ENCODE measurements at places on chromosomes 3 and 15. TPM values are rescaled to one million over a fixed set of nuclear protein-coding genes. Genes with fewer than 3 reads are reported as not detected.

Gene CHCHD6
- 36.3 TPM for total RNA-seq

DNA sequence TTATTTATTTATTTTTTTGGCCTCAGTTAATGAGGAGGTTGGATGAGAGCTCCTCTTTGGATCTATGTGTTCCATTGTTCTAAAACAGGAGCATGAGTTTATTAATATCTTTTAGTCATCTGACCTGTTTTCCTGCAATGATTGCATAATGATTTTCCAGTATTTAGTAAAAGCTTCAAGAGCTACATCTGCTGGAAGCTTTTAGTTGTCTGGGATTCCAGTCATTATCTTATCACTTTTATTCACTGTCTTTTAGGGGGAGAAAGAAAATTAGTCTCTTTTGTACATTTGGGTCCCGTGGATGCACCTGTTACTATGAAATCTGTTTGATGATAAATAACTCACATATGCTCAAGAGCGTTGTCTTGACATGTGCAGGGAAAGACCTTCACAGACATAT is 1270.0 kb downstream of the ROBO1 start:
- DNase-seq = no peak
- H3K4me1 ChIP-seq = no peaks in the 10 kb centered on the region
- no peak overlapping the region for H3K4me3 ChIP-seq
- H3K27ac ChIP-seq = no peak overlapping the region
- H3K27me3 ChIP-seq = no peaks in the 10 kb centered on the region

DNA sequence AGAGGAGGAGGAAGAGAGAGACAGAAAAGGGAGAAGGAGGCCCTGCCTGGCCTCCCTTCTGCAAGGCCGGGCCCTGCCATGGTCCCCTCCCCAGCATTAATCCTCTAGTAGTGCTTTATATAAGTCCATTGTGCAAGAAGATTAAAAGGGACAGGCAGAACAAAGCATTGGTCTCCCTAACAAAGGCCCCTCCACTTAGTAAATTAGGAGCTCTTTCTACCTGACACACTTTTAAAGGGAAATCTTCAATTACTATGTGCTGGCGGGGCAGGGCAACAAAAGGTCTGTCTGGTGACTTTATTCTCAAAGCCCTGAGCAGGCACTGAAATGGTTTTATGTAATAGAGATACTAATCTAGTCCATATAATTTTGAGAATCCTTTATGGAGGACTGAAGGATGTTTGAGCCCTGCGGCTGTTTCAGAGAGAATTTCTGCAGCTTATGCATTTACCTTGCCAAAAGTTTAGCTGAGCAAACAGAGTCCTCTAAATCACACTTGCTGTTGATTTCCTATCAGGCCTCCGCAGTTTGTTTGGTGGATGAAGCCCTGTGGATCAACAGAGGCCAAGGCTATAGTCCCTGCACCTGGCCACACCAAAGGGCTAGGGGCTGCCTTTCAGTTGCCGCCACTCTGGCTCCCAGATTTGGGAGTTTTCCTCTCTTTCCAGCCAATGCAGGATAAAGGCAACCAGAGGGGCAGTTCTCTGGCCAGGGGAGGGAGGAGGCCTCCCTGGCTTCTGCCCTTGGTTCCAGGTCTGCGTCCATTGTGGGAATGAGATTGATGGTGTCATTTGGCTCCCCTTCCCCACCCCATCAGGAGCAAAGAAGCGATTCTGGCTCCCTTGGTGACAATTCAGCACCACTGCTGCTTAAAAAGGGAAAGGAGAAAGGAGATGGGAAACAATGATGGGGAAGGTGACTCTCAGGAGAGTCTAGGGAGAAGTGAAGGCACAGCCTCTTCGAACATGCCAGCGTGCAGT is 148.0 kb downstream of the MEGF11 start:
- H3K27me3 ChIP-seq = no peaks in the 10 kb centered on the region
- H3K4me1 ChIP-seq = peaks cover 10% of the 10 kb centered on the region
- H3K36me3 ChIP-seq = no peaks in the 10 kb centered on the region
- H3K4me3 ChIP-seq = no peak overlapping the region
- no peak overlapping the region for H3K27ac ChIP-seq
- DNase-seq = no peak

Gene VGLL3
- total RNA-seq = 13.4 TPM

GRCh38 chr3:186254676-186255650 is 107.1 kb downstream of the DGKG start:
- no peak overlapping the region for H3K4me3 ChIP-seq
- no peaks in the 10 kb centered on the region for H3K27me3 ChIP-seq
- H3K36me3 ChIP-seq = no peaks in the 10 kb centered on the region
- DNase-seq = no peak
- no peaks in the 10 kb centered on the region for H3K4me1 ChIP-seq
- no peak overlapping the region for H3K27ac ChIP-seq

Gene P2RY13
- total RNA-seq = not detected

GRCh38 chr3:156614642-156615511 is 59.5 kb upstream of the TIPARP start:
- no peaks in the 10 kb centered on the region for H3K4me1 ChIP-seq
- no peak overlapping the region for H3K4me3 ChIP-seq
- no peaks in the 10 kb centered on the region for H3K36me3 ChIP-seq
- DNase-seq = no peak

Gene DAPK2
- total RNA-seq = 2.9 TPM

DNA sequence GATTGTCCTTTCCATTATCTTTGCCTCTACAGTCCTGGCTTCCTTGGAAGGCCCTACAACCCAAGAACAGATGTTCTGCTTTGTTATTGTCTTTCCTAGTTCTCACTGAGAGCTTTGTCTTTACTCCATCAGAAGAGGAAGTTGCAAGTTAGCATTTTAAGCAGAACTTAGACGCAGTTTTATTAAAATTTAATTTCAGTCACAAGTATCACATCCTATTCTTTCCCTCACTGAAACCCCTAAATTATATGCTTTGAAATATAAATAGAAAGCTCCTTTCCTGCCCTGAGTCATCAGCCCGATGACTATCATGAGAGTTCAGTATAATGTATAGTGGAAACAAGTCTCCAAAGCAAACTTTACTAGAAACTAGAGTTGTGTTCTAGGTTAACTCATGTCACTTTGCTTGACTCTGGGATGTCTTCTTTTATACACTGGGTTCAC is 291.2 kb upstream of the RBMS3 start:
- DNase-seq = no peak
- H3K27ac ChIP-seq = no peak overlapping the region
- no peaks in the 10 kb centered on the region for H3K36me3 ChIP-seq
- H3K27me3 ChIP-seq = no peaks in the 10 kb centered on the region
- H3K4me1 ChIP-seq = no peaks in the 10 kb centered on the region
- H3K4me3 ChIP-seq = no peak overlapping the region

DNA sequence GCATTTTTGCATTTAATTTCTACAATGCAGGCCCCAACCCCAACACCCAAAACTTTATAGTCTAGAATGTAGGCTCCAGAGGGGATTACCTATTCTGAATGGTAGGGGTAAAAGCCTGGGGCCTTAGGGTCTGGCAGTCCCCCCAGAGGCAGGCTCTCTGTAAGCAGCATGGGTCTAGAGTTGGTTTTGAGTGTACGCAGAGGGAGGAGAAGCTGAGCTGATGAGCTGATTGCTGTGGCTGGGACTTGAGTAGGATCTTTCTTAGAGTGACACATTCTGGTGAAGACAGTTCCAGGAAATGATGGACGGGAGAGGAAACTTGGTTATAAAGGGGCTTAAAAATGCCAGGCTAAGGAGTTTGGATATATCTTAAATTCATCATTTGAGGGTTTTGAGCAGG is 2.1 kb downstream of the LPP start:
- H3K4me3 ChIP-seq = no peak overlapping the region
- DNase-seq = no peak
- no peak overlapping the region for H3K27ac ChIP-seq

Gene SERPINI2
- 0.25 TPM for total RNA-seq

GRCh38 chr3:149145974-149146373 is 16.5 kb downstream of the HPS3 start:
- no peak for DNase-seq
- H3K27me3 ChIP-seq = no peaks in the 10 kb centered on the region
- H3K27ac ChIP-seq = no peak overlapping the region
- no peaks in the 10 kb centered on the region for H3K4me1 ChIP-seq

- H3K27me3 ChIP-seq = no peaks in the 10 kb centered on the region
- H3K36me3 ChIP-seq = no peaks in the 10 kb centered on the region
- no peaks in the 10 kb centered on the region for H3K4me1 ChIP-seq
- H3K27ac ChIP-seq = no peak overlapping the region
These were observed 81.8 kb upstream of the CPNE4 start for GRCh38 chr3:132116601-132117000.

DNA sequence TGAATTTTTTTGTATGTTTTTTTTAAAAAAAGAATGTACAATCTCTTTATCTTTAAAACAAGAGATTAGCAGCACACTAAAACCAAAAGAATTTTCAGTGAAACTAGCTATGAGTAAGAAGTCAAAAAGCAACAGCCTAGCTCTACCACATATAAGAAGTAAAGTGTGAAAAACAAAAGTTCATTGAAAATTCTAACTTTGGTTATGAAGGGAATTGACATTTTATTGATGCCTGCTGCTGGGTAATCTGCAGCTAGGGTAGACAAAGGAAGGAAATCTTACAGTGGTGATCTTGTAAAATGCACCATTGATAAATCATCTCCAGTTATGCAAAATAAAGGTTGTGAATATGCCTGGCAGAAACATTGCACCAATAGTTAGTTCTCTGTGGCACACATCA is 37.8 kb upstream of the FOXB1 start:
- no peak overlapping the region for H3K4me3 ChIP-seq
- no peaks in the 10 kb centered on the region for H3K4me1 ChIP-seq
- H3K27ac ChIP-seq = no peak overlapping the region
- no peaks in the 10 kb centered on the region for H3K27me3 ChIP-seq
- DNase-seq = no peak
- H3K36me3 ChIP-seq = no peaks in the 10 kb centered on the region

Gene RABL3
- 18.5 TPM for total RNA-seq

Gene ALDH1A2
- 0.31 TPM for total RNA-seq

DNA sequence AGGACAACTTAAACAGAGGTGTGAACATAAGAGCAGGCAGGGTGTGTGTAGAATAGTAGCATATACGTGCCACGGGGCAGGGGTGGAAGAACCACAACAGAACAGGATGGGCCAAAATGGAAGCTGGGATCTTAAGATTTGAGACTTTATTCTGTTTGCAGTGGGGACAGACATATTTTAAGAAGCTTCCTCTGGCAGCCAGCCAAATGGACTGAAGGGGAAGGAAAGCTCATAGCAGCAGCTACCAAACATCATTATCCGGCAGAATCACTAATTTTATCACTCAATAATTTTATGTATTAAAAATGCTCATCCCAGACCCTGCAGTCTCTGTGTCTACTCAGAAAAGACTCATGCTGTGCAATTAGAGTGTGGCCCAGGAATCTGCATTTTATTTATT is 130.9 kb upstream of the CTDSPL start:
- no peaks in the 10 kb centered on the region for H3K4me1 ChIP-seq
- no peak overlapping the region for H3K27ac ChIP-seq
- no peaks in the 10 kb centered on the region for H3K36me3 ChIP-seq
- H3K4me3 ChIP-seq = no peak overlapping the region
- no peaks in the 10 kb centered on the region for H3K27me3 ChIP-seq

GRCh38 chr15:78392430-78392829 is 45.6 kb upstream of the IREB2 start:
- peaks cover 2% of the 10 kb centered on the region for H3K4me1 ChIP-seq
- H3K27me3 ChIP-seq = no peaks in the 10 kb centered on the region
- no peaks in the 10 kb centered on the region for H3K36me3 ChIP-seq
- no peak overlapping the region for H3K27ac ChIP-seq
- no peak for DNase-seq
- H3K4me3 ChIP-seq = no peak overlapping the region

Gene RTP4
- not detected for total RNA-seq

Gene SLC9A9
- 1.1 TPM for total RNA-seq

GRCh38 chr3:64992530-64993285 is 304.9 kb upstream of the ADAMTS9 start:
- peaks cover 16% of the 10 kb centered on the region for H3K4me1 ChIP-seq
- H3K27me3 ChIP-seq = no peaks in the 10 kb centered on the region
- H3K36me3 ChIP-seq = no peaks in the 10 kb centered on the region
- no peak overlapping the region for H3K4me3 ChIP-seq

DNA sequence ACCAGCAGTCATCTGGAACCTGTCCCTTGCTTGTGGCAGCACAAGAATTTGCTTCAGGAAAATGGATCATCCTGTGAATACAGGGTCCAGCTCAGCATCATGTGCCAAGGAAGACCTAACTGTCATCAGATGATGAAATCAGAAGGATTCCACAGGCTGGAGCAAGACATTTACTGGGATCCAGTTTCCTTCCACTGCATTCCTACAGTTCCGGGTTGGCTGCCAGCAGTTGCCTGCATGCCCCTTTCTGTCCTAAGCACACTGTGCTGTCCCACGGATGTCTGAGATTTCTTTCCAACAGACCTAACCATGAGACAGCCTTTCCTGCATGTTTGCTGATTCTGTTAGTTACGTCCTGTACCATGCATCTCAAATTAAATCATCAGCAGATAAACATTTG is 140.7 kb downstream of the IMPG2 start:
- H3K4me1 ChIP-seq = no peaks in the 10 kb centered on the region
- H3K36me3 ChIP-seq = no peaks in the 10 kb centered on the region
- no peak overlapping the region for H3K4me3 ChIP-seq
- no peak overlapping the region for H3K27ac ChIP-seq
- no peaks in the 10 kb centered on the region for H3K27me3 ChIP-seq

Gene SGO1
- total RNA-seq = 36.4 TPM

Gene ECE2
- total RNA-seq = 0.86 TPM

- no peaks in the 10 kb centered on the region for H3K4me1 ChIP-seq
- no peak overlapping the region for H3K27ac ChIP-seq
- H3K36me3 ChIP-seq = no peaks in the 10 kb centered on the region
- no peak for DNase-seq
- no peak overlapping the region for H3K4me3 ChIP-seq
- no peaks in the 10 kb centered on the region for H3K27me3 ChIP-seq
These were observed 292.8 kb downstream of the BCHE start for GRCh38 chr3:165544432-165544831.

DNA sequence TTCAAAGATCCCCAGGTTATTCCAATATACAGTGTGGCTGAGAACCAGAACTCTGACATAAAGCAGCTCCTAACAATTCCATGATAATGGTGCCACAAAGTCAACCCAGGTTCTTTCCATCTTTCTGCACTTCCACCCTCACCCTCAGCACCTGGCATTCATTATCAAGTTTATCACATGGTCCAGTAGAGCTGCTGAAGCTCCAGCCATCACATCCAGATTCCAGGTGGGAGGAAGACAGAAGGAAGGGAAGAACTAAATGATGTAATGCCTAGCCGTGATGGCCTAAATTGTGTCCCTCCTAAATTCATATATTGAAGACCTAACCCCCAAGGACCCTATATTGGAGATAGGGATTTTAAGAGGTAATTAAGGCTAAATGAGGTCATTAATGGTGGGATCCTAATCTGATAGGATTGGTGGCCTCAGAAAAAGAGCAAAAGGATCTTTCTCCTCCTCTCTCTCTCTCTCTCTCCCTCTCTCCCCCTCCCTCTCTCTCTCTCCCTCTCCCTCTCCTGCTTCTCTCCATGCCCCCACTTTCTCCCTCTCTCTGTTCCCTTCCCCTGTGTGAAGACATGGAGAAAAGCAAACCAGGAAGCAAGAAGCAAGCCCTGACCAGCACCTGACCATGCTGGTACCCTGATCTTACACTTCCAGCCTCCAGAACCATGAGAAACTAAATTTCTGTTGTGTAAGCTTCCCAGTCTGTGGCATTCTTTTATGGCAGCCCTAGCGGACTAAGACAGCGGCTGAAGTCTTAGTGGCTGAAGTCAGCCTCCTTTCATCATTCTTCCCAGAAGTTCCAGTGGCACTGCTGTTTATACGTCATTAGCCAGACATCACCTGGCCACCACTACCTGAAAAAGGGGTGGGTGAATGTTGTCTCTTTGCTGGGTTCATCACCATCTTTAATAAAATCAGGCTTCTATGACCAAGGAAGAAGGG is 369.7 kb upstream of the PROK2 start:
- H3K36me3 ChIP-seq = no peaks in the 10 kb centered on the region
- H3K4me1 ChIP-seq = no peaks in the 10 kb centered on the region
- H3K4me3 ChIP-seq = no peak overlapping the region
- no peak overlapping the region for H3K27ac ChIP-seq
- H3K27me3 ChIP-seq = no peaks in the 10 kb centered on the region

Gene CADPS
- total RNA-seq = 10.2 TPM

Gene TGM4
- not detected for total RNA-seq

Data from H1 (cell line).